CD4-positive, alpha-beta T cell treated with Interleukin-4 for 4 hours (primary cell): ENCODE measurements at places on chromosomes 5 and 9.

DNA sequence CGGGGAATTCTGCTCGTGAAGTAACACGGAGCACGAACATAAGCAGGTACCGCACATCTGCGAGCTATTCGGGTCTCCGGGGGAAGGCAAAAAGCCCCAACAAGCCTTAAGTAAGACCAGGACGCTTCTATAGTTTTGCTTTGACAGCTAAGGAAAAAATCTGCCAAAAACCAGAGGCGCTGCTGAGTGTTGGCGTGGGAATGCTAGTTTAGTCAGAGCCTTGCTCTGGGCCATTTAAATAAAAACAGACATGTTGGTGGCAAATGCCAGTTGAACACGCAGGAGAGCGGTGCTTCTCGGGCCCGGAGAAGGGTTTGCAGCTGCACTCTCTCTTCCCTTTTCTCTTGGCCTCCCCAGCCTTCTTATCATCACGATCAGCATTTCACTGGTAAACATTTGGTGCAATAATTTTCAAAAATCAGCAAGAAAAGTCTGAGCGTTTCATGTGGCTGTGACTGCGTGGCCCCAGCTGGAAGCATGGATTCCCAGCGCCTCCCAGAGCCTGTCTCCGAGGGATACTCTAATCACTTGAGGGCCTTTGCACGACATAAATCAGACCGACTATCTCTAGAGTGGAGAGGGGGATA is 6.4 kb upstream of the NOTCH1 start:
- DNase-seq: no peak

GRCh38 chr5:1521671-1522600 is 1.8 kb downstream of the LPCAT1 start:
- DNase-seq: no peak

DNA sequence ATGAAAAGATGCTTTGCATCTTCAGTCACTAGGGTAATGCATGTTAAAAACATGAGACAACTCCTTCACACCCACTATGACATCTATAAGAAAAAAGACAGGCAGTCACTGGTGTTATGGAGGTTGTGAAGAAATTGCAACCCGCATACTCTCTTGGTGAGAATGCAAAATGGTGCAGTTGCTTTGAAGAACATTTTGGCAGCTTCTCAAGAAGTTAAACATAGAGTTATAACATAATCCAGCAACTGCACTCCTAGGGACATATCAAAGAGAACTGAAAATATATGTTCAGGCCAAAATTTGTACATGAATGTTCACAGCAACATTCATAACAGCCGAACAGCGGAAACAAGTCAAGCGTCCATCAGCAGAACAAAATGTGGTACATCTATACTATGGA is 46.3 kb upstream of the TBC1D9B start:
- no peak for DNase-seq

DNA sequence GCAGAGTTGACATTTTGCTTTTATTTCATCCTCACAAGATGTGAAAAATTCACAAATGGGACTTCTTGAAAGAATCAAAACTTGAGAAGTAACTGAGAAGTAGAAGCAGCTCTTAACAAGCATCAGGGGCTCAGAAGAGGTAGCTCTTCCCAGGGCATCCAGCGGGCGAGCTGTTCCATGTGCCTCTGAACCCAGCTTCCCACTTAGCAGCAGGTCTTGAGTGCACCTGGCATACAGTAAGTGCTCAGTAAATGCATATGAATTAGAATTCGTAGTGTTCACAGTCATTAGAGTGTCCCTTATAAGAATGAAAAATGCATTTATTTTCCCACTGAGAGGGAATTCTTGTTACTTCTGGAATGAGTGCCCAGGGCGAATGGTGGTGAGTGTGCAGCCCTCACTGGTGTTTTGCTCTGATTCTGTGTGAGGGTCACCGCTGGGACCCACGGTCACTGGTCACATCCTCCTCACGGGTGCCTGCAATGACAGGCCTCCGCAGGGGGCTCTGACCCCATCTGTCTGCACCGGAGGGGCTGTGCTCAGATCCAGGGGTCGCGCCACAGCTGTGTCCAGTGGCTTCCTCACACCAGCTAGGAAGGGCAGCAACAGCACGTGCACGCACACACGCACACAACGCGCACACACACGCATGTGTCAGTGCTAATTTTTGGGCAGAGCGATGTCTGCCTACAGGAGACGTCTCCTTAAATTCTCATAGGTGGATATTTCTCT is 26.9 kb downstream of the EXOC3 start:
- DNase-seq: no peak

DNA sequence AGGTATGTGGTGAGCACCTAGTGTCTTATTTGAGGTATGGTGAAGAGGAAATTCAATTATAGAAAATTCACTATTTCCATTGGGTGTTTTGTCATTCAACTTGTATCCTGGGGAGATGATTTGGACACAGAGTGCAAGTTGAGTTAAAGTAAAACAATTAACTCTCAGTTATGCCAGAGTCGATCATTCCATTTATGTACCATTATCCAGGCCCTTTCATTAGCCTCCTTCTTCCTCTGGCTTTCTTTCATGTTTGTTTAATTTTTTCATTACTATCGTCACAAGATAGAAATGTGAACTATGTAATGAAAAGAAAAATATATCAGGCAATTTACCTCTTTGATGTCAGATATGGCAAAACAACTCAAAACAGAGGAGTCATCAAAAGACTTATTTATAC is 1347.2 kb upstream of the NUDT12 start:
- no peak for DNase-seq

DNA sequence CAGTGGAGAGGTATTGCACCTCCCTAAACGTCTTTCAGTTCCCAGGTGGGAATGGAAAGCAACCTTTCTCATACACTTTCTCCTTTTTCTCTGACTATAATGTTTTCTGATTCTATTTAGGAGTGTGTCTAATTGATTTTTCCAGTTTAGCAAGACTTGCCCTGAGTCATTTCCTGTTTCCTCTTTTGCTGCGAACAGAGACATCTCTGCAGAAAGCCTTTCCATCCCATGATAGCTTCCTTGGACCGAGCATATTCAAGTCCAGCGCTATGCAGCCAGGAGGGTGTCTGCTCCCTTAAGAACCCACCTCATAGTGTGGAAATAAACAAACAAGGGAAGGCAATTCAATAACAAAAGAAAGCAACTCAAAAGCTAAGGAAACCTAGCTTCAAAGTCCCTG is 60.0 kb upstream of the CDH6 start:
- DNase-seq: no peak

DNA sequence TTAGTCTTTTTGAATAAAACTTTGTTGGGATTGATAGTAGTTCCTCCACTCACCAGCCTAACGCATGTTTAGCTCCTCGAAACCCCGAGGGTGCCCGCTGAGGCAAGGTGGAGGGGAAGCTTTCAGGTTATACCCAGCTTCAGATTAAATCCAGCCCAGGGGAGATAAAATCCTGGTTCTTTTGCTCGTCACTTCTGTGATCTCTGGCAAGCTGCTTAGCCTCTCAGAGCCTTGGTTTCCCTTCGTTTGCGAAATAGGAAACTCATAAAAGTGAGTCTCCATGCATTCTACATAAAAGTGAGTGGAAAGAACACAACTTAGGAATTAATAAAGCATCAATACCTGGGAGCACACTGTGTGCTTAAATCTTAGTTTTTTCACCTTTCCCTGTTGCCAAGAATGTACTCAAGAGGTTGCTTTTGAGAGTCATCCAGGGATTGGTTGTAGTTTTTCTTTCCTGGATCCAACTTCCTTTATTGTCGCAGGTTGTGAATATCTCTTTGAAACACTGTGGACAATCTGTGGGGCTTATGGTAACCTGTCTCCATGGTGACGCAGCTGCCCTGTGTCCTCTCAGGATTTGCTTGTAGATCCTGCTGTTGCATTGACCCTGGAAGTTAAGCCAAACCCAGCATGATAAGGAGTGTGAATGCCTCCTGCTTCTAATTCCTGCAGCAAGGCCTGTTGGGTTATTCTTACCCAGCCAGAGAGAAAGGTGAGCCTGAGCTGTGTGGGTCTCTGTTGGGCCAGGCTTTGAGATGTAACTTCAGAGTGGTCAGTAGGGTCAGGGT is 2.0 kb downstream of the GALNT12 start:
- no peak for DNase-seq

GRCh38 chr5:95628933-95629332 is 9.0 kb downstream of the GPR150 start:
- DNase-seq: no peak

- no peak for DNase-seq
These were observed 902 bp downstream of the BDP1 start for GRCh38 chr5:71456362-71456743.
